Natural killer cell treated with Interleukin-12 subunit alpha and Interleukin-12 subunit beta and Interleukin-15 and Interleukin-18, amount 100 ng/mL, for 72 hours (primary cell): ENCODE measurements at places on chromosomes 2 and 18. TPM values are rescaled to one million over a fixed set of nuclear protein-coding genes. Genes with fewer than 3 reads are reported as not detected.

The FOXI3 gene
- total RNA-seq = not detected

The ACADL gene
- total RNA-seq = not detected

The GAREM1 gene
- total RNA-seq = not detected

- no peak for DNase-seq
Measured at GRCh38 chr2:144796936-144797335, 277.0 kb upstream of the ZEB2 start.

DNA sequence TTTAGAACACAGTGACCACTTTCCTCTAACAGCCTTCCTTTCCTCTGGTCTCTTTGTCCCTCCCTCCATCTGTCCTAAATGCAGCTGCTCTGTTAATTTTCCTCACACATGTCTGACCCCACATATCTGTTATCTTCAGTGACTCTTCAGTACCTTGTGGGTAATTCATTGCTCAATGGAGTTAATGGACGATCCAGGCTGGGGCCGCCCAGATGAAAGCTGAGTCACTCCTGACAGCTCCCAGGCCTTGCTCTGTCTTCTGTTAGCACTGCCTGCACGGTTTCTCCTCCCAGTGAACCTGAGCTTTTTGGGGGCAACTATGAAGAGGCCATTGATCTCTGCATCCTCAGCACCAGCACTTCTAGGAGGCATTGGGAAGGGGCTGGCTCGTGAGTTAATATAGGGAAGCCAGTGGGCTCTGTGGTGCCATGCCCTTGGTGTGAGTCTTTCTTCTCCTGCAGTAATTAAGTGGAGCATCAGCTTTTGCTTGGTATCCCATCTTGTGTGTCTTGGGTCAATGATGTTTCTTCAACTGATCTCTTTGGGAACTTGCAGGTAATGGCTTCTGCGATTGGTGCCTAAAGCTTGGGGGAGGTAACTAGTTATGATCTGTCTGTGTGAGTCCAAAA is 67.3 kb downstream of the SNORC start:
- DNase-seq = no peak

DNA sequence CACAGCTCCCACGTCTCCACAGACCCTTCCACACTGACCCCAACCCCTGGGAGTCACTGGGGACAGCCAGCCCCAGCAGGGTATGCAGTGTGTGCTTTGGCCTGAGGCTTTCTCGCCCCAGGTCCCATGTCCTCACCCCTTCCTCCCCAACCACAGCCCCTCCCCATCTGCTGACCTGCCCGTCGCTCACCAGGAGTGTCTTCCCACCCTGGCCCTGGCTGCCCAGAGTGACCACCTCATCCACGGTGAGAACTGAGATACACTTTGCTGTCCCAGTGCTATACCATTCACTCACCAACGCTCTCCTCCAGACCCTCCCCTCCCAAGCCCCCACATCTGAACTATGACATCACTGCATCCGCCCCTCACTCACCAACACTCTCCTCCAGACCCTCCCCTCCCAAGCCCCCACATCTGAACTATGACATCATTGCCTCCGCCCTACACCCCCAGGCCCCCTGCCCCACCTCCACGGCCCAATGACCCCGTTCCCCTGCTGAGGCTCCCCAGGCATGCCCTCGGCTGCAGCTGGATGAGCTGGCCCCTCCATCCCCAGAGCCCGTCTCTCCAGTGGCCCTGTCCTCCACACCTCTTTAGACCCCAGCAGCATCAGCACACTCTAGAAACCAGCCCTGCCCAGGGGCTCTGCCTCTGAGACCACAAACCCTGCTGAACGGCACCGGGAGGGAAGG is 55.2 kb downstream of the ANKMY1 start:
- DNase-seq = no peak

DNA sequence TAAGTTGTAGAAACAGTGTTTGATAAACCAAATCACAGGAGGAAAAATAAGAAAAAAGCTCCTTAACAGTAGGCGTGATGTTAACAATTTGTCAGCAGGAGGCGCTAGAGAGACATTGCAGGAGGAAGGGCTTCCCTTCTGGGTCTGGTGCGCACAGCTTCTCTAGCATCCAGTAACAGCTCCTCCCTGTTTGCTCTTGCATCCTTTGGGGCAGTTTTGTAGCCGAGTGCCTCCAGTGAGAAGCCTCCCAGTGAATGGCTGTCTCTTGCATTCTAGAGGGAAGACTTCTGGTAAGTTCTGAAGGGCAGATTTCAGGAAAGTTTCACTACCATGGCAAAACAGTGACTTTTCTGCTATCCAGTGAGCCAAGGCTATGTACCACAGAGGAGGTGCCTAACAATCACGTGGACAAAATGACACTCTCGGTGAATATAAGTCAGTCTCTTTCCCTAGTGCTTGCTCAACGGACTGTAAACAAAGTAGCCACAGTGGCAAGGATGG is 9.5 kb upstream of the ZNF396 start:
- peak; percentile 85 for DNase-seq

DNA sequence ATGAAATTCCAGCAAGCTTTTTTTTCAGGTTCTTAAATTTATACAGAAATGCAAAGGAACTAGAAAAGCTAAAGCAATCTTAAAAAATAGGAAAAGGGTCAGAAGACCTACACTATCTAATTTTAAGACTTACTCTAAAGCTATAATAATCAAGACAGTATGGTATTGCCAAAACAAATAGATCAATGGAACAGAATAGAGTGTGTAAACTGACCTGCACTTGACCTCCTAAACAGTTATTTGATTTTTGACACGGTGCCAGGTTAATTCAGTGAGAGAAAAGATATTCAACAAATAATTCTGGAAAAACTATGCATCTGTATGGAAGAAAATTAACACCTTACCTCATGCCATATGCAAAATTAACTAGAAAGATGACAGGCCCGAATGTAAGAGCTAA is 73.6 kb downstream of the OLA1 start:
- DNase-seq = no peak

- DNase-seq = no peak
Measured at GRCh38 chr2:163155279-163155883, 316.8 kb upstream of the KCNH7 start.

DNA sequence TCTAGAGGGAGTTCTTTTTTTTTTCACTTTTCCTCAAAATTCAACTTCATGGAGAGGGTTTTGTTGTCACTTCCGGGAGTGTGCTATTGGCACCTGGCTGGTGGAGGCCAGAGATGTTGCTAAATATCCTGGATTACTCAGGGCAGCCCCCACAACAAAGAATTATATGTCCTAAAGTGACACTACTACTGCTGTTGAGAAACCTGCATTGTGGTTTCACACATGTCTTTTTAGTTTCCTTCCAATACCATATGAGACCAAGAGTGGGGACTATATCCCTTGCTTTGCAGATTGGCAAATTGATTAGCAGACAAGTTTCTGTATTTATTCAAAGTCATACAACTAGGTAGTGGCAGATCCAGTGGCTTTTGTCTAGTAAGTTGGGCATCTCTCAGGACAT is 826.8 kb downstream of the TRIB2 start:
- no peak for DNase-seq
